ENCODE measurements at places on chromosomes 16 and 17.

GRCh38 chr17:540631-541030 is 174.0 kb downstream of the VPS53 start:
- peak; percentile 26 for DNase-seq

DNA sequence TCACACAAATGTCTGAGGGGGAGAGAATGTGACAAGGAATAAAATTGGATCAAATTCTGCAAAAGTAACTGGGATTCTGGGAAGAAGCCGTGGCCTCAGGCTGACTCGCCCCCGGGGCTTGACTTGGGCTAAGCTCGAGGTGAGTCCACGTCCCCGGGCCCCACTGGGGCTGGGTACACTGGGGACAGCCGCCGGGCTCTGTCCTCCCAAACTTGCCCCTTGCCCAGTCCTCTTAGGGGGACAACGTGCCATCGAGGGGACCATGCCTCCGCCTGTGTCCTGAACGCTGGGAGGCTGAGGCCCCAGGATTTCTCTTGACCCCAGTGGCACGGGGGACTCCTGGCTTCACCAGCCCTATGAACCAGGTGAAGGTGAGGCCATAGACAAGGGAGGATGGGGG is 21.1 kb downstream of the DOC2B start:
- DNase-seq: no peak

- peak; percentile 60 for DNase-seq
Observed at GRCh38 chr17:3685174-3685573, 10.8 kb downstream of the P2RX5 start.

GRCh38 chr16:69553332-69553731 is 12.4 kb upstream of the NFAT5 start:
- DNase-seq: no peak

DNA sequence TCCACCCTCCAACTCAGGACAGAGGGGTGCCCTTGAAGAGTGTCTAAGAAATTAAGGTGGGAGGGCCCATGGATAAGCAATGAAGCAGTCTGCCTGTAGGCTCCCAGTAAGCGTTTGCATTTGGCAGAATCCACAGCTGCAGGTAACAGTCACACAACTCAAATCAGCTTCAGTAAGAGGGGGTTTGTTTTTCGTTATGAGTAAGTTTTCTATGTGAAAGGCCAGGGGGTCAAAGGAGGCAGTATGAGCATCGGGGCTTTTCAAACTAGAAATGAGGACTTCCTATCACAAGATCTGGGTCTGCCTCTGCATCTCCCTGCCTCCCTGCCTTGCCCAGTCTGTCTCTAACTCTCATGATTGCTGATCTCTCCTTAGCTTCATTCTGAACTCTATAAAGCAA is 128.1 kb upstream of the CCL2 start:
- DNase-seq: no peak

GRCh38 chr17:38463451-38463858 is 35.2 kb downstream of the ARHGAP23 start:
- no peak for DNase-seq

Data from thymus (tissue), 14 donors.